NCI-H1930 (cell line): ENCODE measurements at places on chromosomes 3 and 15.
A peak's percentile ranks its signal among the peaks of the same experiment; 100 is the strongest.

GRCh38 chr15:65862682-65863081 lies 6.6 kb upstream of the RAB11A start:
- DNase-seq = peak; percentile 16

DNA sequence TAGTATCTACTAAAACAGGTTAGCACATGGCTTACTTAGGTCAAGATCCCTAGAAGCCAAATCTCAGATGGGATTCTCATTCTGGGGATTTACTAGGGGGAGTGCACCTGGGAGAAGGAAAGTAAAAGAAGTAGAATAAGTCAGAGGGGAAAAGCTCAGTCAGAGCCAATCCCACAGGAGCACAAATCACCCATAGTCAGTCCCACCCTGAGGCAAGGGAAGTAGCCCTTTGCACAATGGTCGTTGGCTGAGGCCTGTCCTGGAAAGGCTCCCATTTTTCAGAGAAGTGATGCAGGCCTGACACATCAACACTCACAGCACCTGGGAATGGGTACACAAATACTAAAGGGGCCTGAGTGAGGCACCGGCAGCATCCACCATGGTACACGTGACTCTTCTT lies 39.8 kb downstream of the SST start:
- no peak for DNase-seq

- DNase-seq = no peak
Observed at GRCh38 chr3:94156626-94157025, 93.8 kb downstream of the NSUN3 start.

DNA sequence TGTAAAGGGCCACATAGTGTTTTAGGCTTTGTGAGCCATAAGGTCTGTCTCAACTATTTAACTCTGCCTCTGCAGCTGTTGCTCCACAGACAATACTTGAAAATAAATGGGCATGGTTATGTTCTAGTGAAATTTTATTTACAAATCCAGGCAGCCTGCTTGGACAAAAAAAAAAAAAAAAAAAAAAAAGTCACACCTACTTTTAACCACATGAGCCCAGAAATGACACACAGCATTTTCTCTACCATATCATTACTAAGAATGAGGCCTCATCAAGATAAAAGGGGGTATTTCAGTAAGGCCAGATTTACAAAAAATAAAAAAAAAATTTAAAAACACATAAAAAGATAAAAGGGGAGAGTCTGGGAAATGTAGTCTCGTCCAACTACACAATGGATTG lies 1.7 kb upstream of the NGLY1 start:
- DNase-seq = no peak
